Cerebellar nuclear complex (tissue), 1 donor: ENCODE measurements at places on chromosomes 5 and 9.

- no peak for DNase-seq
Observed at GRCh38 chr9:109013679-109014607, 644 bp upstream of the CTNNAL1 start.

DNA sequence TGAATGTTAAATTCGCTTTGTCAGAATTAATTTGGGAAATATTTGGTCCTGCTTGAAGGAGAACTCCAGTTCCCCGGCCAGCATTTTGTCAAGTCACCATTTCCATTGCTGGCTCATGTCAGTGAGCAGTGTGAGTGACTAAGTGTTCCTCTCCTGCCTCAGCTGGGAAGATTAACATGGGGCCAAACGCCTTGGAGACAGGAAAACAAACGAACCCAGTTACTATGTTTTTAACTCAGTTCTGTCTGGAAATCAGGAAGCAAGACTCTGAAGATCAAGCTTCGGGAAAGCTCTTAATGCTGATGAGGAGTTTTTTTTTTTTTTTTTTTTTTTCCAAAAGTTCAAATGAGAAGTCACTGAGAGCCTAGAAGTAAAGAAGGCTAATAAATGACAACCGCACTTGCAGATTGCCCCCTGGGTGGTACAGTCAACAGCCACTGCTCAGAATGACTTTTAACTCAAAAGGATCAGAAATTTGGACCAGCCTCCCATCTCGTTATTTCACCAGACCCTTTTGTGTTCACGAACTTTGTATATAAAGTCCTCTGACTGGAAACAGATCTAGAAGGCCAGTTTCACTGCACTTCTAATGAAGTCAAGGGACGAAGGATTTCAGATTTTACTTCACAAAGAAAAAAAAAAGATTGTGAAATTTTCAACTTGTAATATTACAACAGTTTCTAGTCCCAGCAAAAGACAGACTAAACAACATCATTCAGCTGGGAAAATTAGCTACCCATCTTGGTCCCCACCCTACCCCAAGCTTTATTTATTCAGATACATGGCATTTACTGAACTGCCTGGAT is 121.3 kb downstream of the LHFPL2 start:
- no peak for DNase-seq

DNA sequence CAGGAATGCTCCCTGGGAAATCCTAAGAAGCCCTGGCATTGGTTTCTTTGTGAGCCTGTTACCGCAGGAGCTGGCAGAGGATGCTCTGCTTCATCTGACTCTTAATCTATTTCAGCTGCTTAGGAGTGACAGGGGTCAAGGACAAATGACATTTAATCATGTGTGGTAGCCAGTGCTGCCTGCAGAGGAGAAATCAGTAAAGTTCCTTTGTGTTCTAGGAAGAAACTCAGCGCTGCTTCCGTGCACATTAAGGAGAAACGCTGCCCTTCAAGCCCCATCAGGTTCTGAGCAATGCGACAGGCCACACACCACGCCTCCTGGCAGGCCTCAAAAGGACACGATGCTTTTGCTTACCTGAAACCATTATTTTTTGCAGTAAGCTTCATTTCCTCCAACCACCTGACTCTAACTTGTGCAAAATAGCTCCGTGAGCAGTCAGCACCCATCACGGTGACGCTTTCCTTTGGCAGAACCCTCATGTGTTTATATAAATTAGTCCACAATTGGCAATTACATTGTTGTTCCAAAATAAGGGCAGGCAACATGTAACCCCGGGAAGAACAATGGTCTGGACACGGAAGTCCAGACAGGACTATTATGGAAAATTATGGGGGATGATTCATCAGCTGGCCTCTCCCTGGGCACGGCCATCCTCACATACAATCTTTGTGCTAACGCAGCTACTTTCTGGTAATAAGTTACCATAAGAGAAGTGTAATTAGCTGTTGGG is 387.9 kb upstream of the DAP start:
- DNase-seq, result no peak

DNA sequence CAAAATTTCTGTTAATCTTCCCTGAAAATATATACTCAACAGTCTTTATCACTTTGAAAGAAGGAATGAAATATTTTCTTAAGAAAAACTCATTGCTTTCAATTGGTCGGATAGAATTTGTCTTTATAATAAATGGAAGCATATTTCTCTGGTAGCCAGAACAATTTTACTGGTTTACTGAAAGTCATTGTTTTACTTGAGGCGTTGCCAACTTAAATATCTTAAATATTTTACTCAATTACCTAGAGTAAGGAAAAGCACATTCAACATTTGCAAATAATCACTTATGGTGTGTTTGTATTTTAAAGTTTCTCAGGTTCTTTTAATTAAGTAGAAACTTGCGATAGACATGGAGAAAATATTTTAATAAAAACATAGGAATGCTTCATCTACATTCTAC is 1181.7 kb downstream of the EFNA5 start:
- no peak for DNase-seq

DNA sequence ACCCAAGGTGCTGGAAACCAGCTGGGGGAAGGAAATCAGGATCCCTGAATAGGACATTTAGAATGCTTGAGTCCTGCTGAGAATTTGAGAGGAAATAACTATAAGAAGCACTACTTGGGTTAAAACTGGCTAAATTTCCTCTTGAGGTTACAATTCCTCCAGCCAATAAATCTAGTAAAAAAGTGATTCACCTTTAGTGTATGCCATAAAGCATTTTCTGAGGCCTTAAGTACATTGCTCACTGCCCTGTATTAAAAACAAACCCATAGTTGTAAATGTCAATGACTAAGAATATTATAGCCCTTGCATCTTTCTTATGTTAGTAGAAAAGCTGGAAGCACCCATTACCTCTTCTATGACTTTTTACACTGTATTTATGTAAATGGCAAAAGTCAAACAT is 634.7 kb upstream of the ARRDC3 start:
- DNase-seq, result no peak

DNA sequence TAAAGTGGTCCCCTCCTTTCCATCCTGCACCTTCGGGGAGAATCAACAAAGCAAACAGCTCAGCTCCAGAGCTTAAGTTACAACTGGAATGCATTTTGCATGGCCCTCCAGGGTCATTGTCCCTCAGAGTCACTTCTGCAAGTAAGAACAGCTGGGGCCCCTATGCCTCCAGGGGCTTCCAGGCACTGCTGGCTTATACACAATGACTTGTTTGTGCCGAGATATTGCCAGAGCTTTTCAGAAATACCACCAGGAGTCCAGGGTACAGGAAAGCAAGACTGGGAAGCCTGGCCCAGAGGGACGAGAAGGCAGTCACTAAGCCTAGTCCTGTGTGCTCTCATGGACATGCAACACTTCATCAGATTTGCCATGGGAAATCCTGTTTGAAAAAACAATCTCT is 11.3 kb downstream of the FRMD3 start:
- no peak for DNase-seq

DNA sequence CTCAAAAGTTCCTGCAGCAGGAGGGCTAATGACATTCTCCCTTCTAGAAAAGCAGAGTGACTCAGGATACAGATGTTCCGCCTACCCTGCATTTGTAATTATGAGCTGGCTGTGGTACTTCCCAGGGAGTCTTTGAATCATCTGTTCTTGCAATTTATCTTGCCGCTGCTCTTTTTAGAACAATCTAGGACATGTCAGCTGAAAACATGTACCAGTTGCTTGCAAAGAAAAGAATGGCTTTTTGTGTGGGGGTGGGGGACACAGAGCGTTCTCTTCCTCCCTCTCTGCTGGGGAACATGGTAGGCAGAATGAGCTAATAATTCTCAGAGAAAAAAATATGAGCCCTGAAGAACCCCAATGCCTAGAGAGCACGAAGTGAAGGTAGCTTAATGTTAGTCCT is 51.7 kb upstream of the TUT7 start:
- no peak for DNase-seq

DNA sequence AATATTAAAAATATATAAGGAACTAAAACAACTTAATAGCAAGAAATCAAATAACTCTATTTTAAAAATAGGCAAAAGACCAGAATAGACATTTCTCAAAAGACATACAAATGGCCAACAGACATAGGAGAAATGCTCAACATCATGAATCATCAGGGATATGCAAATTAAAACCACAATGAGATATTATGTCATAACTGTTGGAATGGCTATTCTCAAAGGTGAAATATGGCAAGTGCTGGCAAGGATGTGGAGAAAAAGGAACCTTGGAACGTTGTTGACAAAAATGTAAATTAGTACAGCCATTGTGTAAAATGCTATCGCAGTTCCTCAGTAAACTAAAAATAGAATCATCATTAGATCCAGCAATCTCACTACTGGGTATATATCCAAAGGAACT is 468.5 kb downstream of the NFIB start:
- DNase-seq, result no peak

DNA sequence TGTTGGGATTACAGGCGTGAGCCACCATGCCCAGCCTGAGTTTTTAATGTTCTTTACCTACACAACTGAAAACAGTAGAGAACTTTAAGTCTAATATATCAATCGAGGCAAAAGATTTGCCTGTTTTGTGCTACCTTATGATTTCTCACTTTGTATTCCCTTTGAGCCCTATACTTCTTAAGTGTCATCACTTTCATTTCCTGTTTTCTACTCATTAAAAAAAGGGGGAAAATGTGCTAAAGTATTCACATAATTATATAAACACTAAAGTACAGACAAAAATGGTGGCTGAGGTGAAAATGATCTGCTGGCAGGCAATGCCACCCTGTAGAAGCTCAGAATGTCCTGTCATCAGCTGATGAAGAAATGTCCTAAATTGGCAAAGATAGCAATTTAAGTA is 23.6 kb downstream of the ATG10 start:
- no peak for DNase-seq

DNA sequence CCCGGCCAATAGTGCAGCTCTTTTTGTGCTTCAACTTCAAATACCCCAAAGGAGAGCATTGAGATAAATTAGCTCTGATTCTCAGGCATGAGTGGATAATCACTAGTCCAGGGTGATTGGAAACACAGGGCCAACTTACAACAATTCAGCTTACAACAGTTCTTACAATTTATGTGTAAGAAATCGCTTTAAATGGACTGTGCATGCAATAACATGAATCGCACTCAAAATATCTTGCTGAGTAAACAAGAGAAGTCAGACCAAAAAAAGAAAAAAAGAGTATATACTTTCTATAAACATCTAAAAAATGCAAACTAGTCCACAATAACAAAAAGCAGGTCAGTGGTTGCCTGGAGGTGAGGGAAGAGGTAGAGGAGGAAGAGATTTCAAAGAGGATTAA is 150.6 kb upstream of the EDIL3 start:
- no peak for DNase-seq

- no peak for DNase-seq
Observed at GRCh38 chr9:34669809-34670562, 7.5 kb upstream of the CCL27 start.

GRCh38 chr5:88736494-88736893 is 146.5 kb downstream of the MEF2C start:
- DNase-seq, result no peak

DNA sequence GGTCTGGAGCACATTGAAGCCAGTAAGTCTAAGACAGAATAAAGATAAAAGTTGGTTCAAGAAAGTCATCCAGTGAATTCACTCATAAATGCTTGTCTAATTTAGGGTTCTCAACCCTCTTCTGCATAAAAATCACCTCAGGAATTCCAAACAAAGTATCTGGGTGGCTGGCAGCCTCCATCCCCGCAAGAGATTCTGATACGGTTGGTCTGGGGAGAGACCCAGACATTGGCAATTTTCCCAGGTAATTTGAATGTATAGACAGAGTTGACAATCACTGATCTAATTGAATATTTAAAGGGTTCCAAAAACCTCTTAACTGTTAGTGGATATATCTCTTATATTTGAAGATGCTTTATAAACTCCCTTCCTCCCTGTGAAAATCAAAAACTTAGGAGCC is 14.9 kb downstream of the ADAMTSL1 start:
- DNase-seq, result no peak

DNA sequence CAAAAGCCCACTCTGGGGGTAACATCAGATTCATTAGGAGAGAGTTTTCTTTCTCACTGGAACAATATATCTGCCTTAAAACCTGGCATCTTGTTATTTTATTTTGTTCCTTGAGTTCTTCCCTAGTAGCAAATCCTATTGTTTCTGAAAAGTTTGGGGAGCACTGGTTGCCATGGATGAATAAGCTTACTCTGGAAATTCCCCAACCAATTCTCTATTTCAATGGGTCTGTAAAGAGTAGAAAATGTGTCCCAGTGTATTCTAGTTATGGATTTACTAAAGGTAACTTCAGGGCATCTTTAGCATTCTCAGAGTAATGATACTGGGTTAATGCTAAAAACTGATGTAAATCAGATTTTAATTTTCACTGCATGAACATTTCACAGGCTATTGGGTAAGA is 94.2 kb upstream of the S1PR3 start:
- DNase-seq, result no peak

GRCh38 chr5:125057912-125058826 is 311.7 kb upstream of the ZNF608 start:
- DNase-seq, result no peak

DNA sequence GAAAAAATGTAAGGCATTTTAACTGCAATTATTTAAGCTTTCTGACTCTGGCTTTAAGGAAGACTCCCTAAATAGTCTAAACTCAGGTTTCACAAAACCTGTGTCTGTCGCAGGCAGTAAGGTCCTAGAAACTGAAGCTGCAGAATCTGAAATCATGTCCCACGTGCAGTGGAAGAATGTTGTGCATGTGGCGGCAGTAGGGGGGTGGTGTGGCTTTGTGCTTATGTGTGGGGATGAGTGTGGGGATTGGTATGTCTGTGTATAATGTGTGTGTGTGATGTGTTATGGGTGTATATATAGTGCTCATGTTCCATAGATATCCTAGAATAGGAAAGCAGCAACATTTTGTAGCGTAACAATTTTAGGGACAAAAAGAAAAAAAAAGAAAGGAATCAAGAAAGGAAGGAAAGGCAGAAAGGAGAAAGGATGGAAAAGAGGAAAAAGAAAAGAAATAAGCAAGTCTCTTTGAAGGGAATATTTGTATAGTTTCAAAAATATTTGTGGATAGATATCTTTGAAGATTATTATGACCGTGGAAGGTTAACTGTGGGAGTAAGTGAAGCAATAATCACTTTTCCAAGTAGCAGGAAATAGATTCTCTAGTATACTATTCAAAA is 6.6 kb downstream of the ANKDD1B start:
- no peak for DNase-seq

DNA sequence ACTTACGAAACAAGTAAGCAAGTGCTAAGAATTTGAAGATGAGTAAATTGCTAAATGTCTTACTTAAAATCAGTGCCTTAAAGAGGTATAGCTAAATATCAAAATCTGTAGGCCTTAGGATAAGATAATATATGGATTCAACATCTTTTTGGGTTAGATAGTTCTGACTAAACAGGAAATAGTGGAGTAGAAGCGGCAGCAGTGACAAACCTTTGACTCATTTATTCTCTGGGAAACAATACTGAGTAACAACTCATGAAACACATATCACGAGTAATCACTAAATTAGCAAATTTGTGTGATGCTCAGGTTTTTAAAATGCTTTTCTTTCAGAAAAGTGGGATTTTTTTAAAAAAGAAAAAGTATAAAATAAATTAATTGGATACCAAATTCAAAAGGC is 762.1 kb upstream of the TYRP1 start:
- DNase-seq, result no peak

GRCh38 chr5:17893026-17893635 is 258.9 kb downstream of the TAF11L14 start:
- no peak for DNase-seq

- DNase-seq, result no peak
Observed at GRCh38 chr5:139951296-139951924, 91.7 kb downstream of the NRG2 start.
